ENCODE measurements at places on chromosomes 6 and 20.

- no peak for DNase-seq
These were observed 570.2 kb downstream of the PRKN start for GRCh38 chr6:162157167-162157870.

- DNase-seq: no peak
These were observed 54.6 kb downstream of the MYB start for GRCh38 chr6:135235716-135236115.

DNA sequence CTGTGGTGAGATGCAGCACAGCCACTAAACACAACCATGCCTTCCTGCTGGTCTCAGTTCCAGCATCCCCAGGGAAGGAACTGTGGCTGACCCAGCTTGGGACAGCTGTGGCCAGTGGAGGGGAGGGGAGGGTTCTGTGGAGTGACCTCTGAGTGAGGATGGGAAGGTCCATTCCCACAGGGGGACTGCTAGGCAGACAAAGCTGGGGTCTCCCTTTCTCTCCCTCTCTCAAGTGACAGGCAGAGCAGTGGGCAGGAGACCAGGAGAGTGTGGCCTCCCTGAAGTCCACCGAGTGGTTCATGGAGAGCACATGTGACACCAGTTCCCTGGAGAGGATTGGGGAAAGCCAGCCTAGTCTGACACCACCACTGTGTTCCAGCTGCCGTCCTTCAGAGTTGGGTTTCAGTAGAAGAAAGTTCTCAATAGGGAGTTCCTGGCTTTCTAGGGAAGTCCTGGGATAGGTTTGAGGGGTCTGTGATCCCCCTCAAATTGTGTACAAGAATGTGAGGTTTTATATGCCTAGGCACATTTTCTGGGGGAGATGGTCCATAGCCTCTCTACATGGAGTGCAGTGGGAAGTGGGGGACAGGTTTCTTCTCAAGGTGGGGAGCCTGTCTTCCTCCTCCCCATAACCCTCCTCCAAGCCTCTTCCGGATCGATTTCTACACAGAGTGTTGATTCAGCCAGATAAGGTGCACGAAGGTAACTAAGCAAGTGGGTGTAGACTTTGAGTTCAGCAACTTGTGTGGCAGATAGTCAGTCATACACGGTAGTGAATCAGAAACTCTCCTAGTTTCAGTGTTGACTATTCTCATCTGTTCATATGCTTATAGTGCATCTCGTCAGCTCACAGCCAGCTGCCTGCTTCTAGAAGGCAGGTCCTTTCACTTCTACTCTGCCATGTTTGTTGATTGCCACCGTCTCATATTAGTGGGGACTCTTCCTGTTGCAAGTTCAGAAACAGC is 18.9 kb downstream of the MANBAL start:
- no peak for DNase-seq

GRCh38 chr6:112760831-112761230 is 413.7 kb downstream of the RFPL4B start:
- DNase-seq: no peak

DNA sequence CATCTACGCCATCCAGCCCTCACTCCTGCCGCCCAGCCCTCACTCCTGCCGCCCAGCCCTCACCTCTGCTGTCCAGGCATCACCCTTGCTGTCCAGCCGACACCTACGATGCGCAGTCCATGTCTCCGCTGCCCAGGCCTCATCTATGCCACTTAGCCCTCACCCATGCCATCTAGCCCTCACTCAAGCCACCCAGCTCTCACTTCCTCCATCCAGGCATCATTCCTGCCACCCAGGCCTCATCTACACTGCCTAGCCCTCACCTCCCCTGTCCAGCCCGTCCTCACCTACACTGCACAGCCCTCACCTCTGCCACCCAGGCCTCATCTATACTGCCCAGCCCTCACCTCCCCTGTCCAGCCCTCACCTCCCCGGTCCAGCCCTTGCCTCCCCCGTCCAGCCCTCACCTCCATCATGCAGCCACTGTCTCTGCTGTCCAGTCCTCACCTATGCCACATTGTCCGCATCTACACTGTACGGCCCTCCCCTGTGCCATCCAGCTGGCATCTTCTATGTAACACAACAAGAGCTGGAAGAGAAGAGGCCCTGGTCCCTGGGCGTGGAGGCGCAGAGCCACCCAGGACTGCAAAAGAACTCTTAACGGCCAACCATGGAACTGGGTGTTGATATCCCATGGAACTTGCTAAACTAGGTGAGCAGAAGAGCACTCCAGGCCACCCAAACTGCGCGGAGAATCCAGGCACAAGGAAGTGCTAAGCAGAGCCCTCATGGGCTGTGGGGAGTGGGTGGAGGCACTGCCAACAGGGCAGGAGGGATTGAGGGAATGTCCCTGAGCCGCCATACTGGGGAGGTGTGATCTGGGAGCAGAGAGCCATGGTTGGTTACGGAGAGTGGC is 31.0 kb downstream of the RNASET2 start:
- no peak for DNase-seq

- no peak for DNase-seq
These were observed 82.3 kb upstream of the CLDN20 start for GRCh38 chr6:155181498-155181897.

- DNase-seq: no peak
These were observed 8.6 kb upstream of the LY6G5C start for GRCh38 chr6:31689249-31690110.

GRCh38 chr6:157764178-157765068 is 58.6 kb upstream of the SNX9 start:
- no peak for DNase-seq

DNA sequence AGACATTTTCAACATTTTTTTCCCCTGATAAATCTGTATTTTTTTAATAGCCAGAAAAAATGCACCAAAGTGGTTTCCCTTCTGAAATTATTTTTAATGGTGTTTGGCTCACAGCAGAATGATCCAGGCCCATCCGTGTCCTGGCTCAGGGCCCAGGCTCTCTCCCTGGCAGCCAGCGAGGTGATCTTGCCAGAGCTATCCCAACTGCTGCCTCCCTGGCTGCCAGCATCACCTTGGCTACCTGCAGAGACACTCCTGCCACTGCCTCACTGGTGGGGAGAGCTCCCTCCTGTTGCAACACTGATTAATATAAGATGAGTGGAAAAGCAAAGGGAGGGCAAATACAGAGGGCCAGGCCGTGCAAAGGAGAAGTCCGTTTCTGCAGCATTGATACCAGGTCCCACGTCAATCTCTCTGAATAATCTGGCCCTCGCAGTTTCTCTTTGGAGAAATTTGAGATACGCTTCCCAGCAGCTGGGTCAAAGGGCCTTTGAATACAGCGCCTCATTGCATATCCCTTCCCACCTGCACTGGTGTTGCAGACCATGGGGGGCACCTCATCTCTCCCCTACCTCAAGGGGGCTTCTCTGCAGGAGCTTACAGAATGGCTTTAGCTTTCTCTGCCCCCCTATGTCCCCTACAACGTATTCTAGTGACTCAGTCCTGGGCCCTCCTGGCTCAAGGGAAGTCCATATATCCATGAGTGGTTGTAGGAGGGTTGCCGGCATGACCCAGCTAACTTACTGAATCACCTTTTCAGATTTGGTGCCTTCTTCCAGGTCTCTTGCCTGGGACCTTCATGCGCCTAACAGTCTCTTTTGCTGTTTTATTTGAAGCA is 12.8 kb upstream of the DSTN start:
- no peak for DNase-seq

- no peak for DNase-seq
These were observed 125.1 kb downstream of the MRPL14 start for GRCh38 chr6:44002067-44002592.

GRCh38 chr6:166996406-166996805 is 2.8 kb upstream of the CEP43 start:
- DNase-seq: no peak

GRCh38 chr6:129787816-129788215 is 73.3 kb downstream of the TMEM244 start:
- no peak for DNase-seq

GRCh38 chr6:163695414-163695864 is 280.9 kb downstream of the QKI start:
- DNase-seq: no peak

DNA sequence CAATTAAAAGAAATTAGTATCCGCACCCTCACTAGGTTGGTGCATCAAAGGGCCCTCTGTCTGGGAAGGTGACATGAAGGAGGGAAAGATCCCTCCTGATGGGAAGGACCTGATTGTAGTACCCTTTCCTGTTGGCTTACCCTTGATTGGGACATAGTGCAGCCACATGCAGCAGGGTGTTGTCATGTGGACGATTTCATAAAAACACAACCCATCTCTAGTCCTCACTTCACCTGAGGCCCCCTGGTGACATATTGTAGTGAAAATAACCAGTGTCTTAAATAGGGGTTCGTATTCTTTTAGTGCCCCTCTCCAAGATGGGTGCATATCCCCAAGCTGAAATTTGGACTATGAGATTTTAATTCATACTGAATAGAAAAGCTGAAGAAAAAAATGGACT is 97.3 kb downstream of the SLX4IP start:
- no peak for DNase-seq

GRCh38 chr6:94462231-94462630 is 1042.9 kb upstream of the EPHA7 start:
- DNase-seq: no peak

GRCh38 chr6:158903801-158904200 is 84.6 kb upstream of the EZR start:
- no peak for DNase-seq

DNA sequence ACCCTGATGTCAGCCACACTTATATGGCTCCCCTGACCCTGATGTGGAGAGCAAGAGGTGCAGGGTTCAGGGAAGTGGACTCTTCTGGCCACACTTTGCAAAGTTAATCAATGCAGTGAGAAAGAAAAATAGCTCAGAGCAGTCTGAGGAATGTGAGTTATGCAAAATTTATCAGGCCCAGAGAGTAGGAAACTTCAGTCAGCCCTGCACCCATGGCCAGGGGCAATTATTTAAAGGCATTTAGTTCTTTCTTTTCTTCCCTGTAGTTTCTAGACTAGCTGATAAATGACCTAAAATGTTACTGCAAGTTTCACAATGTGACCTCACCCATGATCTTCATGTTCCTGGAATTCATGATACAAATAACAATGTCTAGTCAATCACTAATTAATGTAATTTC is 143.7 kb upstream of the GGTLC1 start:
- no peak for DNase-seq

GRCh38 chr6:169991913-169992312 is 240.5 kb downstream of the ERMARD start:
- no peak for DNase-seq

- DNase-seq: no peak
These were observed 351.7 kb downstream of the CDC5L start for GRCh38 chr6:44739181-44739580.

DNA sequence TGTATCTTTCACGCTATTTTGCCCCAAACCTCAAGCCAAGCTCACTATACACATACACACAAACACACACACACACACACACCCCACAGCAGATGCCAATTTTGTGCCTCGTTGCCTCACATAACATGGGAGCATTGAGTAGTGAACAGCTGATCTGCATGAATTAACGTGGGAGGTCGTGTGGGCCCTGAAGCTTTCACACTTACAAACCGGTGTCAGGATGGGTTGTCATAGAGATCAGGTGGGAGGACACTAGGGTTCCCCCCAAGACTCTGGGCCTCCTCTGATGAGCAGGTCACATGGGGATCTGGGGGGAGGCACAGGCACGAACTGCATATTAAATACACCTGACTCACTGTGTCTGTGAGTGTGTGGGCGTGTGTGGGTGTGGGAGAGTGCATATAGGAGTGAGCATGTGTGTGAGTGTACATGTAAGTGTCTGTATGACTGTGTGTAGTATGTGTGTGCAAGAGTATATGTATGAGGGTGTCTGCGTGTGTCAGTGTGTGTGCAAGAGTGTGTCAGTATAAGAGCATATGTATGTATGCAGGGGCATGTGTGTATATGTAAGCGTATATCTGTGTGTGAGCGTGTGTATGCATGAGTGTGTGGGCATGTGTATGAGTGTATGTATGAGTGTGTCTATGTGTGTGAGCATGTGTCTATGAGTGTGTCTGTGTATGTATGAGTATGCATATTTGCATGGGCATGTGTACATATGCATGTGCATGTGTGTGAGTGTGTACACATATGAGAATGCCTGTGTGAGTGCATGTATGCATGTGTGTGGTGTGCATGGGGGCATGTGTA is 370.4 kb downstream of the PREX1 start:
- no peak for DNase-seq

DNA sequence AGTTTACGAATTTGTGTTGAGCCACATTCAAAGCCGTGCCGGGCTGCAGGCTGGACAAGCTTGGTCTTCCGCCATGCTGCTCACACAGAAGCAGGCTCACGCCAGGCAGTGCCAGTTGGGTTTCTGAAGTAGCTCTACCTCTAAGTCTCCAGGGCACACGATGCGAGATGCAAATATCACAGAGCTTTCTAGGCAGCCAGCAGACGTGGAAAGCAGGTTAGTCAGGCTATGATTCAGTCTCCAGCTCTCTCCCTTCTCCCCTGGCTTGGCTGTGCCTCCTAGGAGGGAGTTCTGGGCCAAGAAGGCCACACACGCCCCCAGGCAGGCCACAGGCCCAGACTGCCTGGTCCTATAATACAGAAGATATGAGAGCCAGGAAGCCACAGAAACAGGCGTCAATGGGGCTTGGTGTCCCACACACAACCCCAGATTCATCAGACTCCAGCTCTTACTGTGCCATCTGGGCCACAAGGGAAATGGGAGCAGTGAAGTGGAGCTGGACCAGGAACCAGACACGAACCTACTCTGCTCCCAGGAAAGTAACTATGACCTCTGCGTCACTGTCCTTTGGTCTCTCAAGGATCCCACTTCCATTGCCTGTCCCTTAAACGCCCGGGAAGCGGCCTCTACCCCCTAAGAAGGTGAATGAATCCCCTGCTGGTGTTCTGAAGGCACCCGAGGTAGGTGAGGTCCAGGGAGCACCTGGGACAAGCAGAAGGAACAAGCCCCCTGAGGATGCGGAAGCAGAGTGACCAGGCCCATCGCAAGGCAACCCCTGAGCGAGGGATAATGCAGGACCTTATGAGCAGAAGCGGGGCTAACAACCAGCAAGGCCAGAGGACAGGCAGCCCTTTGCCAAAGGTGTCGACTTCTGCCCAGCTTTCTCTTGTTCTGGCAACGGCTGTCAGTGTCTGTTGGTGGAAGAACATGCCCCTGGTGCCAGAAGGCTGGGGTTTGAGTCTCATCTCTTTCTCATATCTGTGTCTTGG is 61.2 kb downstream of the GFOD1 start:
- DNase-seq: no peak
